ENCODE measurements at places on chromosomes 5 and 9.
A peak's percentile ranks its signal among the peaks of the same experiment; 100 is the strongest.

GRCh38 chr5:69046375-69046957 lies 47.3 kb upstream of the SLC30A5 start:
- no peak for DNase-seq

DNA sequence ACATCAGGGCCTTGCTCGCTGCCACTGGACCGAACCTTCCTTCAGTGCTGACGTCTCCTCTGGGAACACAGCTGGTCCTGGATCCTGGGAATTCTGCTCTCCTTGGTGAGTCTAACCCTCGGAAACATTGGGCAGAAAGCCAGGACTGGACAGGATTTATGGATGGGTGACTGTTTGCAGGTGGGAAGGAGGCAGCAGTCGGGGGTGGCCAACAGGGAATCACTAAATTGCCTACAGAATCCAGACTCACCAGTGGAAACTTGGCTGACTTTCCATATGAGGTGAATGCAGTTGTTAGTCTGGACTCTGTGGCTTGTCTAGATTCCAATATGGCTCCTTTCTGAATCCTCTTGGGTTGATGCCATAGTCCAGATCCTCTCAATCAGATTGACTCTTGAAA lies 203.1 kb downstream of the SAXO1 start:
- DNase-seq: no peak

DNA sequence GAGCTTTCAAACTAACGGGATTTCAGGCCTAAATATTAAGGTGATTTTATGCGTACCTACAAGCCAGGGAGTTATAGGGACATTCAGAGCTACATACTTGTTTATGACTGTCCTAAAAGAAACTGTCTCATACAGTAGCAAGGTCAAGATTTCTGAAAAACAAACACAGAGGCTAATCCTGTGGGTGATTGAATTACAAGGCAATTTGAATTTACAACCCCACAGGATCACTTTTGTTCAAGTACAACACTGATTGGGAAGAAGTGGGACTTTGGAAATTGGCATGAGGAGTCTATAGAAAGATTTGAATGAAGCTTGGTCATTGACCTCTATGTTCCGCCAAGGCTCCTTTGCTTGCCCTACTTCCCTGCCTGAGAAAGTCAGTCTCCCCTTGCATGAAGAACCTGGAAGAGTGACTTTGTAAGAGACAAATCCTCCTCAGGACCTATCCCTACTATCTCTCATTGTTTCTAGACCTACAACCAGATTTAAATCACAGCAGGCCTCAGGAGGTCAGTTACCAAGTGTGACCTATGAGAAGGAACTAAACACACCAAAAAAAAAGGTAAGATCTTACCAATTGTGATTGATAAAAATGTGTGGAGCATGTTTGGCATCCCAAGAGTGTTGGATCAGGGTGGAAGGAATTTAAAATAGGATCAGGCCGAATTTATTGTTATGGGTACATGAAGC lies 38.4 kb upstream of the CDC42SE2 start:
- DNase-seq: no peak

- peak; percentile 85 for DNase-seq
Measured at GRCh38 chr9:121369595-121370265, at the start of gene STOM. Gene STOM (minus strand): TSS chr9:121370250. CDS start chr9:121370187, 63 bp downstream.

DNA sequence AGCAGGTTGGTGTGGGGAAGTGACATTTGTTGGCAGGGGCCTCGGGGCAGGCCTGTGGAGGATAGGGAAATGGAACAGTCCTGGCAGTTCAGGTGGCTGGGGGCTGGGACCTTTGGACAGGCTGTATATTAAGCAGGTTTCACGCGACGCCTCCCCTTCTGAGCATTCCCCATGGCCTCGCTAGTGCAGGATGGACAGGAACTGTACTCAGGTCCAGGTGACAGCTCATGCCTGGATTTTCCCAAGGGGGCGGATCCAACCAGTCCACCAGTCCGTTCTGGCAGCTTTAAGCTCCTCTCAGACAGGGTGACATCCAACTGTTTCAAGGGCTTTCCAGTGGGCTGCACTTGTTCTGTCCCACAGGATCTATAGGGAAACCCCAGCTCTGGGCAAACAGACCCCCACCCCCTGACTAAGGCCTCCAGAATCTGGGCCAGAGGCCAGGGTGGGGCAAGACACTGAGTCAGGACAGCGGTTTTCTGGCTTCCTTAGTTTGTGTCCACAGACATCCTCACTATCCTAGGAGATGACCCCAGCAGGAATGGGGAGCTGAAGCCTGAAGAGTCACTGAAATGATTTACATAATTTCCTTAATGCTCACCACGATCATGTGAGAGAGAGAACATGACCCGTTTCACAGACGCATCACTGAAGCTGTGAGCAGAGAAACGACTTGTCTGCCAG lies 20.9 kb downstream of the CSF2 start:
- DNase-seq: peak; percentile 89

DNA sequence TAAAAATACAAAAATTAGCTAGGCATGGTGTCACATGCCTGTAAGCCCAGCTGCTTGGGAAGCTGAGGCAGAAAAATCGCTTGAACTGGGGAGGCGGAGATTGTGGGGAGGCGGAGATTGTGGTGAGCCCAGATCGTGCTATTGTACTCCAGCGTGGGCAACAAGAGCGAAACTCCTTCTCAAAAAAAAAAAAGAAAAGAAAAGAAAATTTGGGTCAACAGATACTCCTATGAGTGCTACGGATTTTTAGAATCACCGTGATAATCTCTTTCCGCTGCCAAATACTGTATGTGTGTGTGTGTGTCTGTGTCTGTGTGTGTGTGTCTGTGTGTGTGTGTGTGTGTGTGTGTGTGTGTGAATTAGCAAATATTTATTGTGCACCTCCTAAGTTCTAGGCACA lies 64.4 kb downstream of the ARRDC3 start:
- no peak for DNase-seq

DNA sequence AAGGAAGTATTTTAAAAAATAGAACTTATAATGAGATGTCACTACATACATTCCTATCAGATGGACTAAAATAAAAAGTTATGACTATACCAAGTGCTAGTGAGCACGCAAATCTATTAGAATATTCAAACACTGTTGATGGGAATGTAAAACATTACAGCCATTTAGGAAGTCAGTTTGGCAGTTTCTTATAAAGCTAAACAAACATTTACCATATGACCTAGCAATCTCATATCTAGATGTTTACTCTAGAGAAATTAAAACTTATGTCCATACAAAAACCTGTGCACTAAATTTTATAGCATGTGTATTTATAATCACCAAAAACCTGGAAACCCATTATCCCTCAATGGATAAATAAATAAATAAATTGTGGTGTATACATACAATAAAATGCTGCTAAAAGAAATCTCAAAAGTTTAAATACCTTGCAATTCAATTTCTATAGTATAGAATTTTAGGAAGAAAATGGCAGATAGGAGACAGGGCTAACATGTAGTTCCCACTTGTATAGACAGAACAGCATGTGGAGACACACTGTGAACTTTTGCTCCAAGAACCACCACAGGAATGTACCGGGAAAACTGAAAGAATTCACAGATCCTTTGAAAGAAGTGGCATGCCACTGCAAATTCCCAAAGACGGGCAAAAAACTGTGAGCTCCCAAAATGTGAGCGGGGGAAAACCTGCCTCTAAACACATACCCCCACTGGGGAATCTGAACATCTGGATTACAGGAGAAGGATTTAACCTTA lies 174.6 kb upstream of the SPEF2 start:
- DNase-seq: no peak

DNA sequence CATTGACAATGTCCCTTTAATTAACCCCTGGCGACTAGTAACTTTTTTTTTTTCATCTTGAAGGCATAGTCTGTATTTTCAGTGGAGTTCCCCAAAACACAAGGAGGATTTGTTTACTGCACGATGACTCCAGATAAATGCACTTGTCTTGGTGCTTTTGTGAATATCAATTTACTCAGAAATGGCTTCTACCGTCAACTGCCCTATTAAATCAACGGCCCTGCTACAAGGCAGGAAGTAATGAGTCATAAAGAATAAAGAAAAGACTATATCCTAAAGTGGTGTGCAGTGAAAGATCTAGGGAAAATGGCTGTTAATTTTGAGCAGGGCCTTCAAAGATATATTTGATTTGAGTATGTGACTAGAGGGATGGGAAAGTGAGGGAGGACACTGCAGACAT lies 388.3 kb upstream of the CHD1 start:
- DNase-seq: no peak

DNA sequence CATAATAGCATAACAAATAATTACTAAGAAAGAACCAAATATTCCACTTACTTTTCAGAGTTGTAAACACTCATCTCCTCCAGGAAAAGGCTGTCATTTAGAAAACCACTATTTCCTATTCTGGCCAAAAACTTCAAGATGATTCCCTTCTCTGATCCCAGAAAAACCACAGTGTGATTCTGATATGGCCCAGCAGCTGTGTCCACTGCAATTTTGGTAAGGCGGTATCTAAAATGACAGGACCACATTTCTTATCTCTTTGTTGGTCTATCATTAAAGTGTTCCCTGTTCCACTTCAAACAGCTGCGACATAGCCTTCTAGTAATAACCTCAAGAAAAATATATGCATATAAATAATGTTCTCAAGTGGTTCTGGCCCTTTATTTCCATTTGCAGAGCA lies 96.1 kb downstream of the SEMA6A start:
- no peak for DNase-seq

DNA sequence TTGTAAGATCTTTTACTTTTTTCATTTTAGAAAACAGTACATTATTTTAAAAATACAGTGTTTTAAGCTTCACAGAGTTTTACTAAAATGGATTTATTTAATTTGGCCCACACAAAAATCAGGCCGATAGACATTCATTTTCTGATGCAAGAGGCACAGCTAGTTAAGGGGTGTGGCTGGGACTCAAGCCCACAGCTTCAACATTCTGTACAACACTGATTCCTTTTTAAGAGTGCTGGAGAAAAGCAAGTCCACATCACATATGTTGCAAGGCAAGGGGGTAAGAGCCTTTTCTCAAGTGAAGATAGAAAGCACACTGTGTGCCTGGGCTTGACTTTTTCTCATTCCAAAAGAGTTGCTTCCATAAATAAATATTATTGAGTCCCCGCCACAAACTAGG lies 195.9 kb downstream of the RFK start:
- DNase-seq: no peak

- DNase-seq: no peak
Measured at GRCh38 chr5:8363138-8363537, 494.2 kb downstream of the MTRR start.

DNA sequence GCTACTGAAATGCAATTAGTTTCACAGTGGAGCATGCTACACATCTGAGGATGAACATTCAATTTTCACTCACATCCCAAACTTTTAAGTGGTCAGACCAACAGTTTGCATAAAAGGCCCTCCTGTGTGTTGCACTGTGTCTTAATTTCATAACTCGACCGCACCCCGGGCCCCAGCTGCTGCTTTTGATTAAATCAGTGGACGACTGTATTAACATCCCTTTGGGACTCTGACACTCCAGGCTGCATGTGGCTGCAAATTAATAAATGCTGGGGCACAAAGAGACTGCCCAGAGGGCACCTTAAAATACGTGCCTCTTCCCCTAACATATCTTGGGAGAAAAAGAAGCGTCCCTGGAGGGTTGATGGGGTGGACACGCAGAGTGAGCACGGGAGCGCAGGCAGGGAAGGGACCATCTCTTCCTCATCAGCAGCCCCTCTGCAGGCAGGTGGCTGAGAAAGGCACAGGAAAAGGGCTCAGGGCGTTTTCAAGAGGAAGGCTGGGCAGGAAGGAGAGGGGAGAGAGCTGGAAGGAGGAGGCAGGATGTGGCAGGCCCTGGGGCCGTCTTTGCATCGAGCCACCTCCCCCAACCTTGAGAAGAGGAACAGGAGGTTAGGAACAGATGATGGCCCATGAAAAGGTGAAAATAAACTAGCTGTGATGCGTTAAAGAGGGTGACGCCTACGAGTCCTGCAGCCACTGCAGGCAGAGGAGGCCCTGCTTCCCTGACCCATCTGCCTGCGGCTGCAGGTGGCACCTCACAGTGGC lies 18.6 kb downstream of the MED10 start:
- no peak for DNase-seq

GRCh38 chr9:87243602-87244001 lies 254.1 kb upstream of the DAPK1 start:
- no peak for DNase-seq

- DNase-seq: no peak
Measured at GRCh38 chr5:173643964-173644363, 27.5 kb upstream of the BOD1 start.

- DNase-seq: no peak
Measured at GRCh38 chr9:120742951-120743416, 28.7 kb upstream of the MEGF9 start.

GRCh38 chr5:19767987-19768386 lies 220.0 kb downstream of the CDH18 start:
- DNase-seq: no peak

- DNase-seq: no peak
Measured at GRCh38 chr9:105957830-105958229, 263.5 kb downstream of the TMEM38B start.

DNA sequence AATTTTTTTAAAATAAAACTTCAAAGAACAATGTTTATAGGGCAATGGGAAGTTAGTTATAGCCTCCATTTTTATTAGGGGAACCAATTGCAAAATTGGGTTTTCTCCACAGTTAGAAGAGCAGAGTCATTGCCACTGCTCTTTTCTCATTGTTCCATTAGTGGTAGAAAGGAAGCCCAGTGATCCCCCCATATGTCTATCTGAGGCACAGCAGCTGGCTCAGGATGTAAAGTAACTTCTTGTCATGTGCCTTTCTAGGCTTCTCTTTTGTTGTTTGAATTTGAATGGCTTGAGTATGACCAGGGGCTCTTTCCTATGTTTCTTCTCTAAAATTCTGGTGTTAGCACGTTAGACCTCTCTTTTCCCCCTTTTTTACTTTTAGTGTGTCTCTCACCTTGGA lies 61.2 kb downstream of the UBAP1 start:
- DNase-seq: no peak

GRCh38 chr5:145543968-145544367 lies 291.2 kb downstream of the PRELID2 start:
- no peak for DNase-seq

DNA sequence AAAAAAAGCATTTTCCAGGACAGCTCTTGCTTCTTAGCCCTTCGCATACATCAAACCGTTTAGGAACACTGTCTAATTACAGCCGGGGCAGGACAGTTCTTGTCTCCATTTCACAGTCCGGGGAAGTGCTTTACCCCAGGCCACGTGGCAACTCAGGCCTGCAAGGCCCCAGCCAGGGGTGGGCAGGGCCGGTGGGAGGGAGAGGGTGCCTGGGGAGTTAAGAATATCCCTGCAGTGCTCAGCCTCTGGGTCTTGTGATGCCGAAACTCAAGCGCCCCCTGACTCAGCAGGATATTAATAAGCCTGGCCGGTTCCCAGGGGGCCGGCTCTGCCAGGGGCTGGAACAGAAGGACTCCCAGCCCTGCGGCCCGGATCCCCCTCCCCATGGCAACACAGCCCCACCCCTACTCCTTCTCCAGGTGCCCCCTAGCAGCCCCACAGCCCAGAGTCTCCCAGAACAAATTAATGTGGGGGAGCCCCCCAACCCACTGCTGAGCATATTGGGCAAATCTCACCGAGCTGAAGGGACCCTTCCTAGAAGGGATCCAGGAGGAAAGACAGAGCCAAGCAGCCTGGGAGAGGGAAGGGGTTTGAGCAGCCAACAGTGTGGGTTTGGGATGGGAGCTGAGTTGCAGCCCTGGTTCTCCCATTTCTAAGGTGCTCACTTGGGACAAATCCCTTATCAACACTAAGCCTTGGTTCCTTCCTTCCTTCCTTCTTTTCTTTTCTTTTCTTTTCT lies 45.3 kb downstream of the PLPP7 start:
- no peak for DNase-seq

- DNase-seq: no peak
Measured at GRCh38 chr9:133602277-133602676, 6.9 kb downstream of the FAM163B start.

- DNase-seq: no peak
Measured at GRCh38 chr9:38294220-38294960, 98.1 kb upstream of the ALDH1B1 start.

- DNase-seq: no peak
Measured at GRCh38 chr5:29994519-29994918, 1199.0 kb upstream of the CDH6 start.
